Substantia nigra (tissue), 51 donors: ENCODE measurements at places on chromosomes 6 and 20.

DNA sequence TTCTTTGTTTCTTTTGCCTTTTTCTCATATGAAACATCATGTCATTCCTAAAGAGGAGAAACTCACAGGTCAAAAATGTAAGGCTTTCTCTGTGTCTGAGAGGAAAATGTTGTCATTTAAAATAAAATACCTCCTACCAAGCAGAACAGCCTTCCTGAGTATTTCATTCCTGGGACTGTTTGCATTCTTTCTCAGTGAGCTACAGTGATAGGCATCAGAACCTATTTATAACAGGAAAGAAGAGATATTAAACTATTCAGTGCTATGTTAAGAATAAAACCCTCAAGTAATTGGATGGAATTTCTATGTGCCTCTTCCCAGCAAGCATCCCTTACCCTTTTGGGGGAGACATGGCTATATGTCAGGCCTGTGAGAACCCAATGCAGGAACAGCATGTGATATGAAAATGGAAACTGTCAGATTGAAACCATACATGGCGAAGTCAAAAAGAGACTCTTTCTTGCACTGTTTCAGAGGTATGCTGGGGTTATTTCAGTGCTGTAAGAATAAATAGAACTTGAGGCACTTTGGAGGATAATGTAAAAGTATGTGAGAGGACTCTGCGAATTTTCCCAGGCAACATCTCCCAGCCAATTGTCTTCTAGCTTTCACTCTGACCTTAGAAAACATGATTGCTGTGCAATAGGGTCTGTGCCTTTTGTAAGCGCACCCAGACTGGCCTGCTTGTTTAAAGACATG lies 133.8 kb upstream of the CCN2 start:
- DNase-seq = no peak

DNA sequence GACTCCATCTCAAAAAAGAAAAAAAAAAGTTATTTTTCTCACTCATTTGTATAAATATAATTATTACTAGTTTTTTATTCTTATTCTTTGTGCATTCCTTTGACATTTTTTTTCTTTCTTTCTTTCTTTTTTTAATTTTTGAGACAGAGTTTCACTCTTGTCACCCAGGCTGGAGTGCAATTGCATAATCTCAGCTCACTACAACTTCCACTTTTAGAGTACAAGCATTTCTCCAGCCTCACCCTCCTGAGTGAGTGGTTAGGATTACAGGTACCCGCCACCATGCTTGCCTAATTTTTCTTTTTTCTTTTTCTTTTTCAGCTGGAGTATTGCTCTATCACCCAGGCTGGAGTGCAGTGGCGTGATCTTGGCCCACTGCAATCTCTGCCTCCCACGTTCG lies 51.4 kb upstream of the JARID2 start:
- no peak for DNase-seq

GRCh38 chr20:63652192-63652980 lies 838 bp downstream of the STMN3 start:
- no peak for DNase-seq

DNA sequence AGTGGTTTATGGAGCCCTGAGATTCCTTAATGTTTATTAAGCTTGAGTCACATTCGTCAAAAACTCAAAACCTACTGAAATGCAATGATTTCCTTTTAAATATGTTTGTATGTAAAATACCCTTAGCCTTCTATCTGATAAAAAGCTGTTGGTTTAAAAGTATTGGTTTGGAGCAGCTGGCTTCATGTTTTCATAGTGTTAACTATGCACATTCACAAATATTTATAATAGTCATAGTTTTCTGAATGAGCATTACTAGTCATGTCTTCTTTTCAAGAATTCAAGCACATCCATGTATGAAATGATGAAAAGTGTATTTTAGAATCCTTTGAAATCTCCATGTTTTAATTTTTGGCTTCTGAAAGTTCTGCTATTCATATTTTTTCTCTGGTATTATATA lies 558.6 kb downstream of the UTRN start:
- DNase-seq = no peak

DNA sequence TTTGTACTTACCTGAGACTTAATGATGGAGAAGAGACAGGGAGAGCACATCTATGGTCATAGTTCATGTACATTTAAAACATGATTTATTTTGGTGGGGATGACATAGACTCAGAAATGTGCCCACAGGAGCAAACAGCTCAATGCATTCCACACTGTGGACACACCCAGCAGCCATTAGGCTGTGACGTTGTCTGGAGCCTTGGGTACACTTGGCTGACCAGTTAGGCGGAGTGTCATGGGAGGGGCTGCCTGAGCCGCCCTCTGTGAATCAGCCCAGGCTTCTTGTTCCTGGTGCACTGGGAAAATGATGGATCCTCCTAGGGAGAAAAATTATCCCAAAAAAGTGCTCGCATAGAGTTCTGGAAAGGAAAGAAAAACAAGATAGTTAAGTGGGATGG lies 231.0 kb upstream of the GMDS start:
- no peak for DNase-seq
